Inflammatory macrophage treated with lipopolysaccharide for 4 hours (primary cell): ENCODE measurements at places on chromosomes 13 and 19.

DNA sequence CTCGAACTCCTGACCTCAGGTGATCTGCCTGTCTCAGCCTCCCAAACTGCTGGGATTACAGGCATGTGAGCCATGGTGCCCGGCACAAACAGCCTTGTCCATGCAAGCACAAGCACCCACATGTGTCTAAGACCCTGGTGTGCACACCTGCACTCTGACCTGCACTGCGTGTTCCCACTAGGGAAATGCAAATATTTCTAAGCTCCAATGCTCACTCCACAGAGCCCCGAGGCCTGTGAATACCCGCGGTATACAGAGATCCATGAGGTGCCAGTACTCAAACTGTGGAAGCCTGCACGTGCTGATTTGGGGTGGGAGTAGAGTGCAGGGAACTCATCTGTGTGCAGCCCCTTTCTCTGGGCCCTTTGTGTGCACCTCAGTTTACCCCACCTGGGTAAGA, 14.7 kb downstream of the GADD45B start:
- DNase-seq: no peak

GRCh38 chr13:93715866-93716265, 489.3 kb downstream of the GPC6 start:
- no peak for DNase-seq

DNA sequence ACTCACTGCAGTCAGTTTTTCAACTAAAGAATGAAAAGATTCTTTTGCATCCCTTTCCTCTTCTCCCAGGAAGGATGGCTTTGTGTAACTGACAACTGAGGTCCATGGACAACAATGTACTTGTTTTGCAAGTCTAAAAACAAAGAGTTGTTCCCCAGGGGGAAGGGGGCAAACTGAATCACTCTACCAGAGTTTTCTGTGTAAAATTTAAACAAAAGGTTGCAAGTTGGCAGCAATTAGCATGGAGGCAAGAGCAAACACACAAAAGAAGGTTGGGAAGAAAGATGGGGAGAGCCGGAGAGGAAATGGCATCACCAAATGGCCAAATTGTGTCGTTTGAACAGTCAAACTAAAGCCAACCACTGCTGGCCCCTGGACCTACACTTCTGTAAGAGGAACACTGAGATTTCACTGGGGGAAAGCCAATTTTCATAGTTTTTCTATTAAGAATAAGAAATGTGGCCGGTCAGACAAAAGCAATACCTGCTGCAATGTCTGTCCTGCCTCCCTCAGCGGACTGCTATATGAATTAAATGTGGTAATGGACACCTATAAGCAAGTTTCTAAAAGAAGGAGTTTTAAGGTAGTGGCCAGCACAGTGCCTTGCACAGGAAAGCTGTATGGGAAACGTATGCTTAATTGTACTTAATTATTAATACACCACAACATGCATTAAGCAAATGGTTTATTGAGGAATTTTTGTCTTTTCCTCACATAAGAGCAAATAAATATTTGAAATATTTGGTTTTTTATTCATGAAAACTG, 16.1 kb upstream of the SACS start:
- DNase-seq: no peak

DNA sequence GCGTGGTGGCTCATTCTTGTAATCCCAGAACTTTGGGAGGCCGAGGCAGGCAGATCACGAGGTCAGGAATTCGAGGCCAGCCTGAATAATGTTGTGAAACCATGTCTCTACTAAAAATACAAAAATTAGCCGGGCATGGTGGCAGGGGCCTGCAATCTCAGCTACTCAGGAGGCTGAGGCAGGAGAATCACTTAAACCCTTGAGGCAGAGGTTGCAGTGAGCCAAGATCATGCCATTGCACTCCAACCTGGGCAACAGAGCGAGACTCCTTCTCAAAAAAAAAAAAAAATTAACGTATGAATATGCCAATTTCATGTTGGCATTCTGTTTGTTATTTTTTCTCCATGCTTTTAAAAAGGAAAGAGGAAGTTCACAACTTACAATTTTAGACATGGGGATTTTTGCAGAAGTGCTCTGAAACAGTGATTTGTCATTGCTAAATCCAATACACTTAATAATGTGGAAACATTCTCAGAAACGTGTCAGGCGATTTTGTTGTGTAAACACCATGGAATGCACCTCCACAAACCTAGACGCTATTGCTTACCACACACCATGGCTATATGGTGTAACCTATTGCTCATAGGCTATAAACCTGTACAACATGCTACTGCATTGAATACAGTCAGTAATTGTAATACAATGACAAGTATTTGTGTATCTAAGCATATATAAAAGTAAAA, 115.9 kb upstream of the PCDH20 start:
- peak; percentile 85 for DNase-seq

GRCh38 chr19:35214766-35215422, 13.6 kb downstream of the FAM187B start:
- no peak for DNase-seq

DNA sequence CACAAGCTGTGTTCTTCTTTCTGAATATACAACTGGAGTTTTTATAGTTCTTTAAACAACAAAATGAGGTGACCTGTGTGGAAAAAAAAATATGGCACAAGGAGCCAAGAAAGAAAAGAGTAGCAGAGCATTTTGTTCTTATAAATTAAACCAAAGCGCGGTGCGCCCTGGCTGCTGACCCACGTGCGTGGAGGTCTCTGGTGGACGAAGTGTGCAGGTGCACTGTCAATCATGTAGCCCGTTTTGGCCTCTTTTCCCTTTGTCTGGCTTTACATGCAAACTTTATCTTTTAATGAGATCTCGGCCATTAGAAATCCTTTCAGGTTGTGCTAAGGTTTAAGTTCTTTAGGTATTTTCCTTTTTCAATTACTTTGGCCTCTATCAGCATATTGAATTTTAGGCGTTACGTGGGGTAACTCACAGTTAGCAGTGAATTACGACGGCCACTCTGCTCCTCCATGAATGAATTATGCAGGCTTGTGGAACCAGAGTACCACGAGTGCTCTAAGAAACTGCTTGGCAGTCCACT, 443.9 kb upstream of the SLC10A2 start:
- no peak for DNase-seq

GRCh38 chr19:50676625-50677197, 27.5 kb downstream of the C19orf81 start:
- no peak for DNase-seq

DNA sequence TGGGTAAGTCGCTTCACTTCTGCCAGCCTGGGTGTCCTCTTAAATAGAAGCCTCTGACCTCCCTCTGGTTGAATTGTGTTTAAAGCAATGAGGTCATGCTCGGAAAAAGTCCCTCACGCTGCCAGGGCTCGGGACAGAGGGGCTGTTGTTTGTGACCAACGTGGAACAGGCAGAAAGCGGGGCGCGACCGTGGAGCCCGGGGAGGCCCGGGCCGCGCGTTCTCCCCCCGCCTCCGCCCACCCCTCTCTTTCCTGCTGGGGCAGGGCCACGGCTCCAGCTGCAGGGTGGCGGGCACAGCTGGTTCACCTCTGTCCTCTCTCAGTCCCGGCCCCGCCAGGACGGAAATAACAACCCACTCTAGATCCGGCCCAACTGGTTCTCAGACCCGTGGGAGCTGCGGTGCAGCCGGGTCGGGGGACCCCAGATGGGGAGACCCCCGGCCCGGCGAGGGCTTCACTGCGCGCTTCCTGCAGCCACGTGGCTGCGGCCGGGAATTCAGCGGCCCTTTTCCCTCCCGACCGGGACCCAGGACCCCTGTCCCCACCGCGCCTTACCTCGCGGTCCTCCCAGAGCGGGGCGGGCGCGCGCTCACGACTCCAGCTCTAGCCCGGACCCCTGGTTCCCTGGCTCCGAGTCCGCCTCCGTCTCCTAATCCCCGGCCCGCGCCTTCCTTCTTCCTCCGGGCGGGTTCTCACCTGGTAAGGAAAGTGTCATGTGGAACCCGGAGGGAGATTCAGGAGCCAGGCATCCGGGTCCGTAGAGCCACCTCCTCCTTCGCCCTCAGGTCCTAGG, 1.9 kb downstream of the CDC42EP5 start:
- DNase-seq: peak; percentile 47

- no peak for DNase-seq
These were observed 226.6 kb upstream of the EDNRB start for GRCh38 chr13:78145276-78145675.

- no peak for DNase-seq
These were observed 203.6 kb upstream of the NBEA start for GRCh38 chr13:34738254-34738992.

DNA sequence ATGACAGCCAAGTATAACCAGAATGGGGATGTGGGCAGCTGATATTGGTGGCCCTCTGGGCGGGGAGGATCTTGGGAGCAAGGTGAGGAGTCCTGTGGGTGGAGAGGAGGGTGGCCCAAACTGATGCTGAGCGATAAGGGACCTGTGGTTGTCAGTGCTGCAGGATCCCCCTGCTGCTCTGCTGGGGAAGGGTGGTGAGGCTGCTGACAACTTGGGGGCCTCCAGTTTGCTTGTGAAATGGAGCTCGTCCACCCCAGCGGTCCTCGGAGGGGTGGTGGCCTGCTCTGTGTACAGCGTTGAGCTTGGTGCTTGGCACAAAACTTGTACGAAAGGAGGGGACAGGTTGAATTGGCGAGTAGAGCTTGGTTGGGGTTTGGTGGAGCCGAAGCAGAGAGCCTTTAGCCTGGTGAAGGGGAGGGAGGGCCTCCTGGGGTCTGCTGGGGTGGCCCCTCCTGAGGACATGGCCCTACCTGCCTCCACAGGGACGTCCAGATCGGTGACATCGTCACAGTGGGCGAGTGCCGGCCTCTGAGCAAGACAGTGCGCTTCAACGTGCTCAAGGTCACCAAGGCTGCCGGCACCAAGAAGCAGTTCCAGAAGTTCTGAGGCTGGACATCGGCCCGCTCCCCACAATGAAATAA, 2.9 kb downstream of the RPS11 start:
- no peak for DNase-seq

- peak; percentile 81 for DNase-seq
These were observed 2.5 kb downstream of the PRR36 start for GRCh38 chr19:7871437-7872305.

DNA sequence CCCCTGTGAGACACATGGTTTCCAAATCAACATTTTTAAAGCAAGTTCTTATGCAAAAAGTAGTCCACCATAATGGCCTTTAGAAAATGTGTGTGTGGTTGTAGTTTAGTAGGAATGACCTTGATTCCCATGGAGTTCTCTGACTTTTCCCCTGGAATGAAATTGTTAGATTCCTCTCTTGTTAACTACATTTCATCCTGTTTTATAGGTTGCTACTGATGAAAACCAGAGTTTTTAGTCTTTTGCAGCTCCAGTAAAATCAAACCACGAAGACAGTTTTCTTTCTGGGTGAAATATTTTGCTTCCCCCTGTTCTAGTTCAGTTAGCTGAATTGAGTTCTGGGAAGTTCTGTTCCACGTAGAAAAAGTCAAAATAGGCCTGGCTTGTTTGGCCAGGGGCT, 107.7 kb downstream of the RAB20 start:
- no peak for DNase-seq

GRCh38 chr13:75507027-75508001, 25.3 kb upstream of the TBC1D4 start:
- peak; percentile 53 for DNase-seq

GRCh38 chr19:44943801-44944249, 1.8 kb downstream of the APOC4 start:
- DNase-seq: peak; percentile 97

- no peak for DNase-seq
These were observed 177.5 kb downstream of the NDFIP2 start for GRCh38 chr13:79658333-79658975.

- DNase-seq: no peak
These were observed 16.8 kb upstream of the COMP start for GRCh38 chr19:18807861-18808331.

- no peak for DNase-seq
These were observed 21.2 kb downstream of the HNRNPM start for GRCh38 chr19:8466018-8466417.

GRCh38 chr19:29708554-29709439, 6.3 kb downstream of the C19orf12 start:
- no peak for DNase-seq

DNA sequence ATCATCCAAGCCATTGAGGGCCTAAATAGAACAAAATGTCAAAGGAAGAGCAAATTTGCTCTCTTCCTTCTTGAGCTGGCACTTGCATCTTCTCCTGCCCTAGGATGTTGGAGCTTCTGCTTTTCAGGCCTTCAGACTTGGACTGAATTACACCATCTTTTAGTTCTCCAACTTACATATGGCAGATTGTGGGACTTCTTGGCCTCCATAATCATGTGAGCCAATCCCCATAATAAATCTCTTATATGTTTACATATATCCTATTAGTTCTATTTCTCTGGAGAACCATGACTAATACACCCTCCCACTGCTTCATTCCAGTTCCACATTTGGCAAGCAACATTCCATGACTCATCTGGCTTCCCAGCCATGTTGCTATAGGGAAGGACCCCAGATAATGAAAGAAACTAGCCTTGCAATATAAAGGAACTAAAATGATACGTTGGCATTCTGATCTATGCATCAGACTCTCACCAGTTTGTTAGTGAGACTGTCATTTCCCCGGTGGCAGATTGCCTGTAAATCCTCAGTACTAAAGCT, 11.0 kb upstream of the ACOD1 start:
- peak; percentile 99 for DNase-seq
